ENCODE measurements at places on chromosomes 12 and 14.

- peak; percentile 83 for DNase-seq
Measured at GRCh38 chr14:75711796-75712211, 50.8 kb downstream of the TTLL5 start.

- peak; percentile 75 for DNase-seq
Measured at GRCh38 chr12:124673801-124674617, 106.6 kb upstream of the NCOR2 start.

DNA sequence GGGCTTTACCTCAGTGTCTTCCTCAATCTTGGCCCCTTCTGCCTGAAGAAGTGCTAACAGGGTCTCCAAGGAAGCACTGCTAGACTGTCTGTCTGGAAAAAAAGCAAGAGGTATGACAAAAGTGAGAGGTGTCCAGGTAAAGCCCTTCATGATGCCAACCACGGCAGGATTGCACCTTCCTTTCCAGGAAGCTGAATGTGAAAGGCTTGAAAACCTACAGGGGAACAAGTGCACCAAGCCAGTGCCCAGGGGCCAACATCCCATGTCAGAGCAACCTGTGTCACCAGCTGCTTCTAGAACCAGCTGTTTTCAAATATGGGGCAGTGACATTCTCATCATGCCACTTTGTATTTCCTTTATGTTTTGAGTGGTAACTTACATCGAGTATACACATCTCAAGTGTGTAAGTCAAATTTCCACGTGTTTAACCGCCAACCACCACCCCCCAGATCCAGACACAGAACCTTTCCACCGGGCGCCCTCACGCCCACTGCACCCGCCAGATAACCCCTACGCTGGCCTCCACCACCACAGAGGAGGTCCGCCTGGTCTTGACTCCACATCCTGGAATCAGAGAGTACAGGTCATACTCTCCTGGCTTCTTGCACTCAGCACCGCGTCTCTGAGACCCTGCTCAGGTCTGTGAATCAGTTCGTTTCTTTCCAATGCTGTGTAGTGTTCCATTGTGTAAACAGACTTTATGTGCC is 27.3 kb downstream of the VPS37B start:
- no peak for DNase-seq

- DNase-seq = no peak
Measured at GRCh38 chr14:75271514-75271913, 7.1 kb upstream of the FOS start.

DNA sequence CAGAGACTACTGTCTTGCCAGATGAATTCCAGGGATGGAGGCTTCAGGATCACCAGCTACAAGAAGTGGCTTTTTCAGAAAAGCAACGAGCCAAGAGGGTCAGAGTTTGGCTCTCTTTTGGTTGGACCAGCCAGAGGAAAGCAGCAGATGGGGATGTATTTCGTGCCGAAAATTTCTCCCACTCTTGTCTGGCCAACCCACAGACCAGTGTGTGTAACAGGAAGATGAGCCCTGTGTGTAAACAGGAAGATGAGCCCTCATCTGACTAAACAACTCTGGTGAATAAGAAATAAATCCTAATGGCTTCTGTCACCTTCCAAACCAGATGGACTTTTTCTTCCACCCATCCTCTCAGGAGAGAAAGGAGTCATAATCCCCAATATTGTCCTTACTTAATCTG is 13.1 kb downstream of the GPR68 start:
- no peak for DNase-seq

- DNase-seq = no peak
Measured at GRCh38 chr14:67420102-67420739, 8.3 kb upstream of the PLEK2 start.

DNA sequence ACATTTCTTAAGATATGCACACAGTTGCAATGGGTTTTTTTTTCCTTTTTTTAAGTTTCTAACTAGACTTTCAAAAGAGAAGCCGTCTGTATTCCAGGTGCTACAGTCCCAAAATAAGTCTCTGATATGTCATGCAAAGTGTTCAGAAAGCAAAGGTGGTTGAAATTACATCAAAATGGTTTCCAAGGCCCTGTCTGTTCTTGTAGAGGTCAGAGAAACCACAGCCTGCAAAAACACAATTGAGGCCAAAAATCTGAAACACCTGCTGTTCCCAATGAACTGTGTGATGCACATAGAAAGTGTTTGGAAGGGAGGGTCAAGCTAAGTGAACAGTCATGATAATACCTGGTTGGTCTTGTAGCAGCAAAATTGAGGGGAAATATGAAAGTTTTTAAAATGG is 91.0 kb downstream of the VRK1 start:
- DNase-seq = no peak

DNA sequence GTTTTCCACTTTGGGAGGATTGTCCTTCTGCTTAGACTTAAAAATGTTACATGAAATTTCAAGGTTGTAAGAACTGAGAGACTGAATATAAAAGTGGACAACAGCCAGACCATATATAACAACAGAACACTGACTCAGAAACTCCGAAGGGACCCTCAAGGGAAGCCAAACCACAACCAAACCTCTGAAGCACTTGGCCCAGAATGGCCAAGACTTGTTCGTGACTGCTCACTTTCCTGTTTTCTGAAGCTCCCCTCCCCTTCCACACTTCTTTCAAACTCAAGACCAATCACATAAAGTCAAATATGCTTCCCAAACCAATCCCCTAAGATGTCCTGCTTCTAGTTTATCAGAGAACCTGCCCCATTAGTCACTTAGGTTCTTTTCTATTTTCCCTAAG is 13.7 kb downstream of the OR6J1 start:
- DNase-seq = no peak

GRCh38 chr14:101226603-101227425 is 323.3 kb upstream of the RTL1 start:
- no peak for DNase-seq

- DNase-seq = no peak
Measured at GRCh38 chr12:128829861-128830504, 6.2 kb upstream of the SLC15A4 start.

DNA sequence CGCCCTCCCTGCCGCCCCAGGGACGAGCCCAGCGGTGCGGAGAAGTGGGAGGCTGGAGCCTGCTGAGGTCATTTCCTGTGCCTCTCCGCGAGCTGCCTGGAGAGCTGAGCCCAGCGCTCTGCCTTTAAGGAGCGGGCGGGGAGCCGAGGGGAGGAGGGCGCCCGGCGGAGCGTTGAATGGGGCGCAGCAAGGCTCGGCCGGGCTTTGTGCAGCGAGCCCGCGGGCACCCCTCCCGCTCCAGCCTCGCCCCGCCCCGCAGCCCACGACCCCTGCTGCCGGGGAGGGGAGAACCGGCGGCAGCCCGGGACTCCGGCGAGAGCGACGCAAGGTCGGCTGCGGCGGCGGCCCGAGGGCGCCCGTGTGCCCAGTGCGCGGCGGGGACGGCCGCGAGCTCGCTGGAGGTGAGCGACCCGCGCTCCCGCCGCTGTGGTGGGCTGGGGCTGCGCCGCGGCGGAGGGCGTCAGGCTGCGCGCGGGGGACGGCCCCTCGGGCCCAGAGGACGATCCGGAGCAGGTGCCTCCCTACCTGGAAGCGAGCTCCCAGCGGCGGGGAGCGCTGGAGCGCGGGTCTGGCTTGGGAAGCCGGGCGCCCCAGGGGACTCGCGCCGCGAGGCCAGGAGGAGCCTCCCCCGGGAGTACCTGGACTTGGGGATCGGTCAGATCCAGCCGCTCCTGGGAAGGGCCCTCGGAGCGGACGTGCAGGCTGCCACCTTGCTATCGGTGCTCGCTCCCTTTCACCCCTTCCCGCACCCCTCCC is at the start of gene PLEKHH1:
Gene PLEKHH1 (plus strand): TSS at position 293 of the 756 bp plus-strand sequence. CDS start 8,578 bp downstream, outside the sequence.
- DNase-seq = peak; percentile 89

- DNase-seq = no peak
Measured at GRCh38 chr12:51813931-51814310, 34.6 kb downstream of the FIGNL2 start.

- DNase-seq = no peak
Measured at GRCh38 chr12:98579347-98579746, 14.1 kb upstream of the SLC25A3 start.

DNA sequence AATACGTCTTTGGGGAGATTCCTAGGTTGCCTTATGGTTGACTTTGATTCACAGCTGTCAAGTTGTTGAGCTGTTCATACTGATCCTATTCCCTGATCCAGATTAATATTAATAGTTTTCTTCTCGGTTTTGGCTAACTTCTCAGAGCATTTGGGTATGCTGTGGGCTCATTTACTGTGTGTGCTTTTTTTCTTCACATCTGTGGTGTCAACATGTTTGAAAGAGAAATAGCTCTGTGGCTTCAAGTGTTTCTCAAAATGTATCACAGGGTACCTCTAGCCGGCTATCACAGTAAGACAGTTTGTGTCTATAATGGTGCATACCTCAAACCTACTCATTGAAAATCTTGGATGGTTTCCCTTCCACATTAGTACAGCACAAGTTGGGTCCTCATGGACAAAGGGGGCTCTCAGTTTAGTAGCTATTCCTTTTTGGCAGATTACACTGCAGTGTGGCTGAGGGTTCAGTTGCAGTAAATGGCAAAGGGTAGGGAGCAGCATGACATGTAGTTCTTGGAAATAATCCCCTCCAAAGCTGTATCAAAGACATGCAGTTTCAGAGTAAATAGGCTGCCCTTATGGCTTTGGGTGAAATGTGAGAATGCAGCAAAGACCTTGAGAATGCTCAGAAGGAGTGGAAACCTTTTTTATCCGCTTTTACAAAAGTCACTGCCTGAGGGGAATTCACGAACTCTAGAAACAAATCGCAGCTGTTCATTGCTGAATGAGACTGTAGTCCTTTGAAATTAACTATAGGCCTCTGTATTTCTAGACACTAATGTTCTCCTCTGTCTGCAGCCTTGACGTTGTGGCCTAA is 102.4 kb upstream of the ATF1 start:
- no peak for DNase-seq

- DNase-seq = no peak
Measured at GRCh38 chr14:22112004-22112403, 438.4 kb upstream of the OR4E1 start.

DNA sequence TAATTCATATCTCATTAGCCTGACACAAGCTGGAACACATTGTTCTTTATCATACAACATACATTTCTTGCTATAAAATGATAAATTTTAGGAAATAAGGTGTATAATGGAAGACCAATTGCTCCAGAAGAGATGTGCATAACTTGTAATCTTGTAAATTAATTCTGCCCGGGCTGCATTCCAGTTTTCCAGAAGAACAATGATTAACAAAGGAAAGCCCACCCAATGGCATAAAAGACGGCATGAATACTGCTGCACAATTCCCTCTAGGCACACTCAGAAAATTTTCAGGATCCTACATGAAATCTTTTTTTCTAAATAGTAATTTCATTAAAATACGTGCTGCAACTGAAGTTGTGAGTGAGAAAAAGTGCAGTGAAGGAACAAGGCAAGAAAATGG is 137.4 kb upstream of the KRR1 start:
- no peak for DNase-seq

GRCh38 chr12:131189781-131190180 is 236.1 kb downstream of the ADGRD1 start:
- DNase-seq = no peak

GRCh38 chr14:24965934-24966578 is 83.9 kb downstream of the STXBP6 start:
- DNase-seq = no peak

DNA sequence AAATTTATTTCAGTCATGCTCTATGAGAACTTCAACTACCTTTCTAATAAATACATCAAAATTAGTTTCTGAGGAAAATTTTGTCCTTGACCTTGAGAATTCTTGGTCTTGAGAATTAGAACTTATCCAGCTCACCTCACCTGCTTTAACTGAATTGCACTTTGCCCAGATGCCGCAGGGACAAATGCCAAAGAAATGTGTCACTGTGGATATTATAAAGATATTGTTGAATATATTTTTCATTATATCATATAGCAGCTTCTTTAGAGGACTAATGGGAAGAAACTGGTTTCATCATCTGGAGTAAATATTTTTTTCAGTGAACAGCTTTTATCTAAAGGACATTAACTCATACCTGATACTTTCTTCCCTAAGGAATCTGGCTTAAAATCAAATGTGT is 54.1 kb downstream of the LRP6 start:
- no peak for DNase-seq

GRCh38 chr14:93054006-93054405 is 61.7 kb downstream of the ITPK1 start:
- DNase-seq = no peak

DNA sequence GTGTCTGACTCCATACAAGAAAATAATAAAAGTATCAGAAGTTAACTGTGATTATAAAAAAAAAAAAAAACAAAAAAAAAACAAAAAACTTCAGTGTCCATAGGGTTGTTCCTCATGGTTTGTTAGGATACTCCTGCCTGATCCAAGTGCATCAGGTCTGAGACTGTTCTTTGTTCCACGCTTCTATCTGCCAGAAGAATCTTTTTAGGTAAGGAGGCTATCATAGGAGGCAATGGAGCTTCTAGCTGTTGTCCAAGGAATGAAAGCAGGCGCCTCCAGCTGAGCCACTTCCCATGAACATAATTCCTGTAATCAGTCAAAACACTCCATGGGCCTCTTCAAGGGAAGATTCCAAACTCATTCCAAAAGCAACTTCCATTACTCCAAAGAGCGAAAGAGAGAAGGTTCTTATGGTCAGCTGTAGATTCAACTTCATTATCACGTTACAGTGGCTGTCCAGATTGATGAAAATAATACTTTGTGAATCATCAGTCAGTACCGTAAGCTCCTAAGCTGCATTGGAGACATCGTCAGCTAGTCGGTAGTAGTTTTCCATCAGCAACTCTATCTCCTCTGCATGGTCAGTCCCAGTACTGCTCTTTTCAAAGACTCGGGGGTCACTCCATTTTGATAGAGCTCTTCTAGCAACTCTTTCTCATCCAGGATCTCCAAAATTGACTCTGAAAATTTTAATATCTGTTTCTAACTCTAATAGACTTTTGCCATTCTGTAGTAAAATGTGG is 9.7 kb downstream of the TBC1D15 start:
- no peak for DNase-seq

DNA sequence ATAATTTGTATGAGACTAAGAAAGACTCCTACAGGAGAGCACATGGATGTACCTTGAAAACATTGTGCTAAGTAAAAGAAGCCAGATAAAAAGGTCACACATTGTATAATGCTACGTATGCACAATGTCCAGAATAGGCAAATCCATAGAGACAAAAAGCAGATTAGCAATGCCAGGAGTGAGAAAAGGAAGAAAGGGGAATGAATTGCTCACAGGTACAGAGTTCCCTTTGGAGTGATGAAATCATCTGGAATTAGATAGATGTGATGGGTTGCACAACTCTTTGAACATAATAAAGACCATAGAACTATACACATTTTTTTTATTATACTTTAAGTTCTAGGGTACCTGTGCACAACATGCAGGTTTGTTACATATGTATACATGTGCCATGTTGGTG is 1218.9 kb upstream of the TMEM132C start:
- DNase-seq = no peak

- no peak for DNase-seq
Measured at GRCh38 chr12:85661461-85662206, 174.6 kb downstream of the RASSF9 start.

- DNase-seq = no peak
Measured at GRCh38 chr12:124582108-124582424, 14.7 kb upstream of the NCOR2 start.

GRCh38 chr12:47950856-47951468 is 12.4 kb upstream of the TMEM106C start:
- no peak for DNase-seq

GRCh38 chr12:74722709-74723108 is 185.1 kb downstream of the ATXN7L3B start:
- no peak for DNase-seq

GRCh38 chr12:15679151-15679550 is 110.0 kb downstream of the EPS8 start:
- DNase-seq = no peak
